Left renal cortex interstitium (tissue), 4 donors: ENCODE measurements at places on chromosomes 3 and 15. TPM values are rescaled to one million over a fixed set of nuclear protein-coding genes. Genes with fewer than 3 reads are reported as not detected.

- DNase-seq, result no peak
Measured at GRCh38 chr3:186476541-186476940, 67.6 kb downstream of the CRYGS start.

- DNase-seq, result no peak
Measured at GRCh38 chr3:130997289-130997688, 29.3 kb downstream of the ASTE1 start.

GRCh38 chr3:88882121-88882520, 225.3 kb upstream of the EPHA3 start:
- DNase-seq, result no peak

- DNase-seq, result no peak
Measured at GRCh38 chr3:183301937-183302580, 49.0 kb downstream of the B3GNT5 start.

DNA sequence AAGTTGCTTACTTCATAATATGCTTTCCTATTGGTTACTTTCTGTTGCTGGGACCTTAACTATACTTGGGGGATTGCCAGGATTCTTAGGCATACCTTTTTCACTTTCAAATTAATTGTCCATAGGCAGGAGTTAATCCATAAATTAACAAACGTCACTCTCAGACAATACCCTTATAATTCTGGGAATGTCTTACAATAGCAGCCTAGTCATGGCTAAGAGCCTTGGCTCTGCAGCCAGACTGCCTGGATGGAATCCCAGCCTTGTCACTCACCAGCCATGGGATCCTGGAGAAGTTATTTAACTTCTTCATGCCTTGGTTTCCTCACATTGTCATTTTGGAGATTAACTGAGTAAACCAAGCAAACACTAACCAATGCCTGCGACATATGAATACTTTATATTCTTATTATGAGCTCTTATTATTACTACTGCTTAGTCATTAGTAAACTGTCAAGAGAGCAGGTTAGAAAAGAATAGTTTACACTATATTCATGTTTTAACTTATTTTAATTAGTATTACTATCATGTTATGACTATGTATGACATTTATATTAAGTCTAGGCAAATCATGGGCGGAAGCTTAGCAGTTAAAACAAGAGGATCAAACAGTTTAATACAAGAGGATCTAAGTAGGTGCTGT, 29.0 kb downstream of the GYG1 start:
- no peak for DNase-seq

GRCh38 chr15:88142121-88142520, 114.4 kb downstream of the NTRK3 start:
- DNase-seq, result no peak

DNA sequence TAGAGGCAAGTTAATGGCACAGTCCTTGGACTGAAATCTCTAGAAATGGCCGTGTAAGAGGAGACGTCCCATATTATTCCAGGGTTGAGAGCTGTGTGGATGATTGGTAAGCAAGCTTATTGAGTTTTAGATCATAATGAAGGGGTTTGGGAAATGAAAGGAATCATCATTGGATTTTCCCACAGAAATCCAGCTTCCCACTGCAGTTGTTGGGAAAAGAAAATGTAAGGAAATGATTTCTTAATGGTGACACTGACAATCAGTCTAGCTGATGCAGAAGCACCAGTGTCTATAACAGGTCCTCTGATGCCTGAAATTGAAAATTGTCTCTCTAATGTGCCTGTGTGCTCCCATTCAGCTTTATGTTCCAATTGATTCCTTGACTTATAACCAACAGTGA, 728.6 kb downstream of the GRM7 start:
- DNase-seq, result no peak

GRCh38 chr15:73996939-73997338, 2.4 kb downstream of the PML start:
- DNase-seq, result no peak

GRCh38 chr15:40928821-40929659, at the start of gene DLL4:
TSS of gene DLL4 (plus strand) at chr15:40929340. CDS start at chr15:40929669, 329 bp downstream.
- no peak for DNase-seq

MEF2A gene
- 55.6 TPM for polyA plus RNA-seq

CYP1A1 gene
- polyA plus RNA-seq, result not detected

EPHB1 gene
- 4.4 TPM for polyA plus RNA-seq
